ENCODE measurements at places on chromosomes 2 and 18.
A peak's percentile ranks its signal among the peaks of the same experiment; 100 is the strongest.

DNA sequence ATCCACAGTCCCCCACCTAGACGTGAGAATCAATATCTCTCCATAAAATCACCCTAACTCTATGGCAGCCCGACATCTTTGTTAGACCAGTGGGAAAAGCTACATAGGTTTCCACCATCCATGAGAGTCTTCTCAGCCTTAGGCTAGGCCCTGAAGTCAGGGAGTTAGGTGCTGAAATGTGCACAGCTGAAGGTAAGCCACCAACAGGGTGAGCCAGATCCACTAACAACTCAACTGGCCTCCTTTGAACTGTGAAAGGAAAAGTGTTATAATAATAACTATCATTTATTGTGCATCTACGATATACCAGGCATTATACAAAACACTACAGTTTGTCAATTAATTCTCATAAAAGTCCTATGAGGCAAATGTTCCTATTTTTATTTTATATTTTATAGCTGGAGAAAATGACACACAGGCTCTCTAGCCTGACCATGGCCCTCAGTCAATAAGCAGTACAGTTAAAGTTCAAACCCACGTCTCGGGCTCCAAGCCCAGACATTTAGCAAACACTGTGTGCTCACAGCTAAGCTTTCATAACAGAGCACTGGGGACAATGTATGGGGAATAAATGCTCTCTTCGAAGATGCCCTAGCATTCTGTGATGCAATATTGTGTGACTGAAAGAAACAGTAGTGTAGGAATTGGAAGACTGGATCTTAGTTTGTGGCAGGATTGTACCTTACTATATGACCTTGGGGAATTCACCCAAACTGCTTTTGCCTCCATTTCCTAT lies 11.2 kb upstream of the CYP27C1 start:
- DNase-seq: no peak

DNA sequence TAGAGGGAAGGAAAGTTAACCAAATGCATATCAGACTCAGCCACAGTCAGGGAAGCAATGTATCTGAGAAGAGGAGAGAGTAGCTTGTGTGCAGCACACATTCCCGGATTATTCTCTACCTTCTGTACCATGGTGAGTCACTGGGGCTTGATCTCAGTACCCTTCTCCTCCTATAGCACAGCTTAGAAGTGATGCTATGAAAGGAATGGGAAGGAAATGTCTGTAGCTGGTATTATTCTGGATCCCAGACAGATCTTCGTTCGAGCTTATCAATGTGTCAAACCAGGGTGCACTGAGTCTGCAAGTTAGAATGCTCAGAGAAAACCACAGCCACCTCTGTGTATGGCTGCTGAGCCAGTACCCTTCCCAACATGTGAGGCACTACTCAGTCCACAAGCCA lies 88.0 kb upstream of the NFU1 start:
- DNase-seq: no peak

DNA sequence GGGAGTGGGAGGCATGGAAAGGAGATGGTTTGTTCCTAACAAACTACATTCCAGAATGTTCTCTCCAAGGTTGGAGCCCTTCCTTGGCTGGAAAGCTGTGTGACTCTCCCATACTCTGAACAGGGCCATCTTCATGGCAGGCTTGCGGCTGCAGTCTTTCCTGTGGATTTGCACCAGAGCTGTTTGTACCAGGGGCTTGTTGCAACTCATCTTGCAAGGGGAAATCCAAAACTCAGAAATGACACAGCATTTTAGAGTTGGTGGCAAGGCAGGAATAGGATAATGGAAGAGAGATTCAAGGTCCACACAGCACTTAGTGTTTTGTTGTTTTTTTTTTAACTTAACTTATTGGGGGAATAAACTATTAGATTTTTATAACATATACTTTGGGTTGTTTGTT lies 73.7 kb upstream of the ZNF516 start:
- DNase-seq: no peak

GRCh38 chr2:200212862-200213425 lies 93.5 kb upstream of the SPATS2L start:
- DNase-seq: no peak

DNA sequence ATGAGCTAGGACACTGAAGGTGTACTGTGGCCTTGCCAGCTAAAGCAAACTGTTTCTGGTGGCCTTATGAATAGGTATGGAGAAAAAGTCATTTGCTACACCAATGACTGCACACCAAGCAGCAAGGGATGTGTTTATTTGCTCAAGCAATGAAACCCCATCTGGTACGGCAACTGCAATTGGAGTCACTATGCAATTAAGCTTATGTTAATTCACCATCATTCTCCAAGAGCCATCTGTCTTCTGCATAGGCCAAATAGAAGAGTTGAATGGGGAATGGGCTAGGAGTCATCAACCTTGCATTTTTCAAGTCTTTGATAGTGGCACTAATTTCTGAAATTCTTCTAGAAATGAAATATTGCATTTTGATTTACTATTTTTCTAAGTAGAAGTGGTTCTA lies 372.0 kb downstream of the KCNJ3 start:
- no peak for DNase-seq

DNA sequence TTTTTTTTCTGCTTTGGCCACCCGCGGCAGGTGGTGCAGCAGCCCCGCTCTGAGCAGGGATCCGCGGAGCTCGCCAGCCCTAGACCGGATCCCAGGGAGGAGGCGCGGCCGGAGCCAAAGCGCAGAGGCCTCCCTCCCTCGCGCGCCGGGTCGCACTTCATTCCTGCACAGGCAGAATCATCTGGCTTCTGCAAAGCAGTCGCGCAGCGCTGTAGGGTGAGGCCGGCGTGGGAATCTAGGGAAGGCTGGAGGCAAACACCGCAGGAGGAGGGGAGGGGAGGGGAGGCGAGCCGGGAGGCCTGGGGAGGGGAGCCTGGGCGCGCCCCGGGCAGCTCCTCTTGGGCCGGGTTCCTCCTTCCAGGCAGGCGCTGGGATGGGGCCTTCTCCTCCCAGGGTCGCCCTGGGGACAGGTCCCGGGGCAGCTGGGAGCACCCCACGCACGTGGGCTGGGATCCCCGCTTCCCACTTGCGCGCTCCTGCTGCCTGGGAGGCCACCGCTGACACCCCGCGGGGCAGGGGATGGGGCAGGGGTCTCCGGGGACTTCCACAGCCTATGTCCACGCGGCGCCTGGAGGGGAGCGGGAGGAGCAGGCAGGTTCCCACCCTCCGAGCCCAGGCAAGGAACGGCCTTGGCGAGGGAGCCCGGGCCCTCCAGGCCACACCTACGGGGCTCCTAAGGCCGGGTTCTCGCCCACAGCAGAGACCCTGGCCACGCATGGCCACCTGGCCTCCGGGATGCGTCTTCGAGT lies 45.0 kb downstream of the MBP start:
- no peak for DNase-seq

- DNase-seq: no peak
Measured at GRCh38 chr2:129239141-129239540, 740.3 kb upstream of the RAB6C start.

- peak; percentile 79 for DNase-seq
Measured at GRCh38 chr2:236177967-236178889, 10.0 kb upstream of the GBX2 start.

GRCh38 chr2:43302182-43302960 lies 76.0 kb upstream of the ZFP36L2 start:
- no peak for DNase-seq

DNA sequence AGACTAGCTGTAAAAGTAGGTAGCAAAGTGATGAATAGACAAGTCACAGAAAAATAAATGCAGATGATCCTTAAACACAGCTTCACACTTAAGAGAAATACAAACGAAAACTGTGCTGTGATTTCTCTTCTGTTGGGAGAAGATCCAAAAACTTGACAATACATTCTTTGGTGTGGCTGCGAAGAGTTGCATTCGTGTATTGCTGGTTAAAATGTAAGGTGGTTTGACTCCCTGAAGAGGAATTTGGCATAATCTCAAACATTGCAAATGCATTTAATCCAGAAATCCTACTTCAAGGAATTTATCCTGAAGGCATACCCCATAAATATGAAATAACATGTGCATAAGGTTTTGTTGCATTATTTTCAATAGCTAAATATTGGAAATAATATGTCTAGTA lies 7.1 kb downstream of the CCNYL1 start:
- no peak for DNase-seq

DNA sequence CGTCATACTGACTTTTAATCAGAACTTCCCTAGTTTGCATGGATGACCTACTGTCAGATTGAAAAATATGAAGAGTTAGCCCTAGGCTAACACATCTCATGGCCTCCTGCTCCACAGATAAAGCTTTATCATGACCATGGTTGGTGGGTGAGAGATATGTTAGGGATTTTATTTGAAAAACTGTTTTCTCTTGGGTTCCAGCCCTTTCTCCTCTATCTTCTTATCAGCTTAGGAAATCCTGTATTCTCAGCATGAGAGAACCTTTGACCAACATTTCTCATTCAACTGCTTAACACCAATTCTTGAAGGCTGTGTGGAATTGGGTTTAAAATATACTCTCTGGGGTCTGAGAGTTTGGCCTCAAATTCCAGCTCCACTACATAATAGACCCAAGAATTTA lies 1407.0 kb upstream of the CELF4 start:
- DNase-seq: no peak

- no peak for DNase-seq
Measured at GRCh38 chr2:149544692-149545091, 42.9 kb downstream of the MMADHC start.

DNA sequence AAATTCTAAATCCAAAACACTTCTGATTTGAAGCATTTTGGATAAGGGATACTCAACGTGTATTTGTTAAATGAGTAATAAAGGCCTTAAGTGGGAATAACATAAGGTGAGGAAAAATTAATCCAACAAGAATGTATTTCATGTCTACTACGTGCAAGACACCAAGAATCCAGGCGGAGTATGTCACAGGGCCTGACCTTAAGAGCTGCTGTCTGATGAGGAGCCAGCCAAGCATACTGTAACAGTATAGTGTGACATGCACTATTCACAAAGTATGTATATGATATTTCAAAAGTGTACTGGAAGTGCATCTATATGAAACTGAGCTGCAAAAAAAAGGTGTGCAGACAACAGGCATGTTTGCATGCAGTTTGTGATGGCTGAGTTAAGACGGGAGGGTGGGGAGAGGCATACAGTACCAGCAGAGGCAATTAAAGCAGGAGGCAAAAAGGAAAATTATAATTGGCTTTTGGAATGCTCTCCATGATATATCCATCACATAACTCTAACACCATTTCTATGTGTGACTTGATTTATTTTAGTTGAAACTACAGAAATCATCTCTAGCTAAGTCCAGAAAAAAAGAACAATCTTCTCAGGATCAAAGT lies 18.2 kb downstream of the IWS1 start:
- no peak for DNase-seq

GRCh38 chr2:64349131-64349530 lies 104.8 kb upstream of the LGALSL start:
- no peak for DNase-seq

DNA sequence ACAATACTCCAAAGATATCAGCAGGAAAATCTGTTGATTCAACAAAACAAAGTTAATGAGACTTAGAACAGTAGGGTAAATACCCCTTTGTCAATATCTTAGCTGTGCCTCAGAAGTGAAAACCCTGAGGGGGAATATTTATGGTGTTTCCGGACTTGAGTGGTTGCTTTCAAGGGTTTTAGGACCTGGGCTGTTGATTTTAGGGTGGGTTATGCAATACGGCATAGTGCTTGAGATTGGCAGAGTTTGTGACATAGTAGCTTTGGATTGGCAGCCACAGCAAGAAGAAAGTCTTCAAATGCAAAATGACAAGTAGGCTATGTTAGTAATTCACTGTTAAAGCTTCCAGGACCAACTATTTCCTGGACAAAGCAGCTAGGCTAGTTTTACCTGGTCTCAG lies 826.3 kb upstream of the CDH2 start:
- DNase-seq: no peak

DNA sequence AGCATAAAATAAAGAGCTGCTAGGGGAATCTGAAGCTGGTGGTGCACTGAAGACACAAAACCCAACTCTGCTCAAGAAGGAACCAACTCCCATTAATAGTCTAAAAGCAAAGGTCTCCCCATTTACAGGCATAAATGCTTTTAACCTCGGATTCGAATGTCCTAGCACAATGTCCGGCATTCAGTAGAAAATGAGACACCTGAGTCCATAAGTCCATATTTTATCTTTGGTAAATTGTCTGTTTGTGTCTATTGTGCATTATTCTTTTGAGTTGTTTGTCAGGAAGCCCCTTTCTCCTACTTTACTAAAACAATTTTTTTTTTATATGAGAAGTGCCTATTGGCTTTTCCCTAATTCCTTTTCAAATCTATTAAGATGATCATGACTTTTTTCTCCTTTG lies 179.5 kb upstream of the SMAD7 start:
- no peak for DNase-seq

DNA sequence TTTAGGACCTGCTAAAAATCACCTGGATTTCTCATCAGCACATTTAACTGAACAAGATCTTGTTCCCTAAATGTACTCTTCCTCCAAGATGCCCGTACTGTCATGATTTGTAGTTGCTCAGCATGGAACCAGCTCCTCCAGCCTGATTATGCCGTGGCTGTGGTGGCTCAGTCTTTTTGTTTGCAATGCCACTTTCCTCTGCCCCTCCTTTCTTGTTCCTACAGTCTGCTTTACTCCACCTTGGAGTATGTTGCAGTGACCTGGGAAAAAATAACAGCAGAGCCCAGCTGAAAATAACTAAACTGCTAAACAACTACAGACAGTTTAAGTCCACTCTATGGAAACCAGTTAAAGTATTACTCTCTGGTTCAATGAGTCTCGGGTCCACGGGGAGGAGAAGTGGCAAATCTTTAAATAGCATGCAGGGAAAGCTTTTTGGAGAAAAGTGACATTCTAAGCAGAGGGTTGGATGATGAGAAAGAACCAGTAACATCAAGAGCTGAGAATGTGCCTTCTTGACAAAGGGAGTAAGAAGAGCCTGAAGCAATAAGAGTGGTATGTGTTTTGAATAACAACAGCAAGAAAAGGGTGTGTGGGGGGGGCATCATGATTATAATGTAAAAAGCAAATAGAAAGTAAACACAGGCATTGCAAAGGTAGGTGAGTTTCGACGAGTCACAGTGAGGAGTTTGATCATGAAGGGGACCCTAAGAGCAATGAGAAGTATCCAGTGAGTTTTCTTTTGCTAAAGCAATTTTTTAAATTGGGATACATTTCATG lies 225.7 kb downstream of the TMX3 start:
- DNase-seq: no peak

GRCh38 chr18:59377613-59378337 lies 18.7 kb upstream of the LMAN1 start:
- no peak for DNase-seq

DNA sequence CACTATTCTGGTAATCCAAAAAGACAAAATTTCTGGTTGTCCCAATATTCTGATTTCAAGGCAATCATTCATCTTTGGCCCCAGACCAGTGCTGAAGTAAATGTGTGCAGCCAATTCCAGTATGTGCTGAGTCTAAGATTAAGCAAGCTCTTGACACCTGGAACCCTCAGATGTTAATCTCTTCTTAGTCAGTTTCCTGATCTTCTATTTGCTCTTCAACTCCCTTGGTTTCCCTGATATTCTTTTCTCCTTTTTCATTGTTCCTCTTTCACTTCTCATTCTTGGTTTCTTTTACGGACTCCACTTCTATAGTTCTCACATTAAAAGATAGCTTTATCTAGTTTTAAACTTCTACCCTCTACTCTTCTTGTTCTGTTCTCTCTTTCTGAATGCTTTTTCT lies 445.7 kb upstream of the FANCL start:
- DNase-seq: no peak

- peak; percentile 28 for DNase-seq
Measured at GRCh38 chr18:7021994-7022840, 95.4 kb downstream of the LAMA1 start.

- peak; percentile 58 for DNase-seq
Measured at GRCh38 chr2:29130295-29130694, 15.1 kb downstream of the CLIP4 start.
